ENCODE measurements at places on chromosomes 12 and 14.

DNA sequence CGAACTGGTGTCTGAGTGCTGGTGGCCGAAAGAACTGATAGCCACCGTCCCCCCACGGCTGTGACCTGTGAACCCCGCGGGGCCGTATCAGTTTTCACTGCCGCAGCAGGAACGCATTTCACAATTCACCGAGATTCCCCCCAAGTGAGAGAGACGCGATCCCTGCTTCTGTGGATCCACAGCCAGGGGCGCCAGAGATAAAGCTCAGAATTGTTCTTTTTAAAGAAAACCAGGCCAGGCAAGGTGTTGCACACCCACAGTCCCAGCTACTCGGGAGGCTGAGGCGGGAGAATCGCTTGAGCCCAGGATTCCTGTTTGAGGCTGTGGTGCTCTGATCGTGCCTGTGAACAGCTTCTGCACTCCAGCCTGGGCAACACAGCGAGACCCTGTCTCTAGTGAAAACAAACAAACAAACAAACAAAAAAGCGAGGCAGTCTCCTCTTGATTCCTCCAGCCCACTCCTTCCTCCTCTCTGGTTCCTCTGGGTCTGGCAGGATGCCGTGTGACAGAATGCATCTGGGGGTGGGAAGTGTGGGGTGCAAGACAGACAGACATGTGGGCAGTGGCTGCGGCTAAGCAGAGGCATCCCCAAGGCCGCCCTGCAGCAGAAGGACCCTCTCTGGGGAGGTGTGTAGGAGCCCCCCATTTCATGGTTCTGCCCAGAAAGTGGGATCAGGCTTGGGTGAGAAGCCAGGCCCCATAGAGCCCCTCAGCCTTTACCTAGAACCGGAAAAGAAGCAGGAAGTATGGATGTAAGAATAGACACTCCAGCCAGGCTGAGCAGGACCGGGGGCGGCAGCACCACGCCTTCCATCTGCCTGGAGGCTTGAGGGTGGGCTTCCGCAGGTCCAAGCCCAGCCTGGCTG is 39.2 kb upstream of the PPP1R13B start:
- no peak for DNase-seq

- DNase-seq: no peak
Measured at GRCh38 chr12:614411-614970, 48.8 kb downstream of the NINJ2 start.

DNA sequence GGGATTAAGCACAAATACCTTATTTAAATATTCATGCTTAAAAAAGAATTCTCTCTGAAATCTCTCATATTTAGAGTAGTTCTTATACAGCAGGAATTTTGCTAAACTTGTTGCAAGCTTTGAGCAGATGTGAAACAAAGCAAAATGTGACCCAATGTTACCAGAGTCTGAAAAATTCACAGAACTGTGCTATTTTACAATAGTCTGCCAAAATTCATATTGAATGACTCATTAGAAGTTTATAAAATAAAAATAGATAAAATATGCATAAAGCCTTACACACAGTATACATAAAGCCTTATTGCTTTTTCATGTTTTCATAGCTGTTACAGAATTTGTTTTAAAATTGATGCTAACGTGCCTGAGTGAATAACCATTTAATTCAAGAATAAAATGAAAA is 17.8 kb upstream of the RHOJ start:
- no peak for DNase-seq

- DNase-seq: no peak
Measured at GRCh38 chr12:131610181-131610580, 100.7 kb upstream of the SFSWAP start.

GRCh38 chr12:114678028-114678427 is 5.9 kb downstream of the TBX3 start:
- DNase-seq: no peak

GRCh38 chr12:49092086-49092815 is 2.4 kb downstream of the DHH start:
- no peak for DNase-seq

GRCh38 chr12:6301721-6302120 is 8.8 kb upstream of the PLEKHG6 start:
- DNase-seq: no peak

- no peak for DNase-seq
Measured at GRCh38 chr14:35934499-35934898, 108.4 kb downstream of the BRMS1L start.

GRCh38 chr14:22877000-22877501 is 5.5 kb downstream of the LRP10 start:
- DNase-seq: no peak

GRCh38 chr14:43803076-43803689 is 703.9 kb downstream of the FSCB start:
- DNase-seq: no peak

GRCh38 chr12:131028587-131029338 is 75.1 kb downstream of the ADGRD1 start:
- no peak for DNase-seq

GRCh38 chr12:754473-754820 is 2.1 kb downstream of the WNK1 start:
- no peak for DNase-seq

DNA sequence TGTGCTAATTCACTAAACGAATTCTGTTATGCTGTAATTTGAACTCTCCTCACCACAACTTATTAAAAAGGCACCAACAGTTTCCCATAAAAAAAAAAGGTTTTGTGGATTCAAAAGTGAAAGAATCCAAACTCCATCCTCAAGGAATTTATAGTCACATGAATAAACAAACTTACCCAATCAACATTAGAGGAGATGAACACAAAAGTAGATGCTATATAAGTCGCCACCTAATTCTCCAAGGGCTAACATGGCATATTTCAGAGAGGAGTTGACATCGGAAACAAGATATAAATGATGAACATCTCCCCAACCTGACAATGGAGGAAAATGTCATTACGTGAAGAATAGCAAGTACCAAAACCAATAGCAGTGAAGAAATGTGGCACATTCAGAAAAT is 265.5 kb upstream of the PRKD1 start:
- no peak for DNase-seq

DNA sequence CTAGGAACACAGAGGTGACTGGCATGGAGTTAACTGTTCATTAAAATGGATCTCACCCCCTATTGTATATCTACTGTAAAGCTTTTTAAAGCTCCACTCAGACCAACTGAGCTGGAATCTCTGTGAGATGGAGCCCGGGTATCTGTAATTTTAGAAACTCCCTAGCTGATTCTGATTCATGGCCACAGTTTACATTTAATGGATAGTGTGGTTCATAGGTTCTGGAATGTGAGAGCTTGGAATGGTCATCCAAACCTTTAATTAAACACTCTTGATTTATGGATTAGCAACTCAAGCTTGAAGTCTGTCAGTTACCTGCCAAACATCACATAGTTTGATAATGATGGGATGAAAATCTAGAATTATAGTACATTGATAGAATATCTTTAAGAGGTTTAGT is 183.8 kb downstream of the SLC25A21 start:
- no peak for DNase-seq

DNA sequence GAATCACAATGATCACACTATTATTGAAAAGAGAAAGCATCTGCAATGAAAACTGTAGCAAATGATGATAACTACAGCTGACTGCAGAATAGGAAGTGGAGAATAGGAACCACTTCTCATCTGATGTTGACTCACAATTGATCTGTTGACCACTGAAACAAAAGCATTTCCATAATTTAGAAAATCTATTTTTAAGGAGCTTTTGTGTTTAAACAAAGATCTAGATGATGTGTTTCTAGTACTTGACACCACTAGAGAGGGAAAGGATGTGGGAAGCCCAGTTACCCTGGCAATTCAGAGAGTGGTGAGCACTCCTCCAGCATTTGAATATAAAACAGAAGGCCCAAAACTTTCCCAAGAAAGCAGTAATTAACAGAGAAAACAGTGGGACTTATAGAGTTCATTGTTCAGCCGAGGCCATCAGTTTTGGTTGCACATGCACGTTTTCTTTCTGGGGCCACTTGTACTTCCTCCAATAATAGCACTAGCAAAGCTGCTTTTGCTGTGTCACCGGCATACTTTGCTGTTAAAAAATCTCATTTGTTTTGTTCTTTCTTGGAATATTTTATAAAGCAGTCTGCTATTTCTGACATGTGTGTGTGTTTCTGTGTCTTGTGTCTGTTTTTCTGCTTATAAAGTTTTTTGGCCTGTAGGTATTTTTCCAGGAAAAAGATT is 76.1 kb upstream of the HECTD1 start:
- DNase-seq: no peak

- DNase-seq: no peak
Measured at GRCh38 chr14:99541677-99542470, 60.7 kb downstream of the CCNK start.

DNA sequence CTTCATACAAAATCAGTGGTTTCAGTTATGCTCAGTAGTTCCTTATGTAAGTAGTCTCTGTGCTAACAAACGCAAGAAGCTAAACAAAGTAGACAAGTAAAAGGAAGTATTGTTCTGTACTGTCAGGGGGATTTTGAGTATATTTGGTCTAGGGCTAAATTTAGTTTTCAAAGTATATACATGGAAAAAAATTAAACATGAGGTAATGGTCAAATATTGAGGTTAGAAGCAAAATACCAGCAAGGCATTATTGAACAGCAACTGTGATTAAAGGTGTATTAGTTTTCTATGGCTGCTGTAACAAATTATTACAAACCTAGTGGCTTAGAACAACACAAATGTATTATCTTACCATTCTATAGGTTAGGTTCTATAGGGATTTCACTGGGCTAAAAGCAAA is 18.8 kb downstream of the GNG2 start:
- DNase-seq: no peak

DNA sequence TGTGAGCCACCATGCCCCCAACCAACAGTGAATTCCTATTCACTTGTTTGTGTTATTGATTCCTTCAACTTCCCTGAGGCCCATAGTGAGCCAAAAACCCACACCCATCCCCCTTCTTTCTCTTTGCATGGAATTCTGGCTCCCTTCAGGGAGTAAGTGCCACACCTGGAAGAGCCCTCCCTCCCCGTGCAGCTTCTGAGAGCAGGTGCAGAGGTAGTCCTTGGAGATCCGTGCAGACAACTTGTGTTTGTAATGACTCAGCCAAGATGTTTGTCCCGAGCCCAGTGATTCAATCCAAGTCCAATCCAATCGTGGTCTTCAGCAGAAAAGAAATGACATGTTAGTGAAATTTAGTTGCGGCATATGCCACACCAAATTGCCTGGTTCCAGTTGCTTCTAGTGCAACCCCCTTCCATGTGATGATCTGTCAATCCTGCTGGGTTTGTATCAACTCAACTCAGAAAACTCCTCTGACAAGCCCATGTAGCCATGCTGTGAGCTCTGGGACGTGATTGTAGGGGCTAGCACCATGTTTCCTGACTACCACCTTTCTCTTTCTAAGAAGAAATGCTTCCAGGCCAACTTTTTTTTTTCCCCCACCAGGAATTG is 27.5 kb downstream of the GPRC5A start:
- no peak for DNase-seq

GRCh38 chr12:109994401-109995175 is 1.6 kb downstream of the GIT2 start:
- DNase-seq: no peak

DNA sequence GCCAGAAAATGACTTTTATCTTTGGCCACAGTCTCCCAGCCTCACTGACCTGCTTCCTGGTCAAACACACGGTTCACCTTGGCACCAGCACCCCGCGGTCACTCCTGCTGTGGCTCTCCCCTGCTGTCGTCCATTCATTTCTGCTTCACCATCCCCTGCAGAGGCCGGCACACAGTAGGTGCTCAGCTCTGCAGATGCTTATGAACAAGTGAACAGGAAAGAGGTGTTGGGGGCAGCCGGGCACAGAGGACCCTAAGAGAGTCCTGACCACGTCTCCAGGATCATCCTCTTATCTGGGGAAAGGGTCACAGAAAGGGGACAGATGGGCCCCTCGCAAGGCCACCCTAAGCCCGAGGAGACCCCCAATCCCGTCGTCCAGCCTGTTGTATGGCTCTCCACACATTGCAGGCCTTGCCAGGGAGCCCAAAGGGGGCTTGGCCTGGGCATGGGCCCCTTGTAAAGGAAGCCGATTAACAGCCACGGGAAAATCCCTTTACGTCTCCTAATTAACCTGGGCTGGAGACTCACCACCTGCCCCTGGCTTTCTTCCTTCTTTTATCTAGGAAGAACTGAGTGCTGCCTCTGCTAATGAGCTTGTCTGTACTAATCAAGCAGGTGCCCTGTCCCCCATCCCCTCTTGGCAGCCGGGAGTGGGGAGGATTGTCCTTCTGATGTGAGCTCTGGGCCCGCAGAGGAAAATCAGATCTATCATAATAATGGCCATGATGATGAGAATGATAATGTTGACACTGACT is 119.2 kb downstream of the AACS start:
- DNase-seq: no peak

GRCh38 chr12:93926237-93926636 is 222.1 kb upstream of the PLXNC1 start:
- no peak for DNase-seq

DNA sequence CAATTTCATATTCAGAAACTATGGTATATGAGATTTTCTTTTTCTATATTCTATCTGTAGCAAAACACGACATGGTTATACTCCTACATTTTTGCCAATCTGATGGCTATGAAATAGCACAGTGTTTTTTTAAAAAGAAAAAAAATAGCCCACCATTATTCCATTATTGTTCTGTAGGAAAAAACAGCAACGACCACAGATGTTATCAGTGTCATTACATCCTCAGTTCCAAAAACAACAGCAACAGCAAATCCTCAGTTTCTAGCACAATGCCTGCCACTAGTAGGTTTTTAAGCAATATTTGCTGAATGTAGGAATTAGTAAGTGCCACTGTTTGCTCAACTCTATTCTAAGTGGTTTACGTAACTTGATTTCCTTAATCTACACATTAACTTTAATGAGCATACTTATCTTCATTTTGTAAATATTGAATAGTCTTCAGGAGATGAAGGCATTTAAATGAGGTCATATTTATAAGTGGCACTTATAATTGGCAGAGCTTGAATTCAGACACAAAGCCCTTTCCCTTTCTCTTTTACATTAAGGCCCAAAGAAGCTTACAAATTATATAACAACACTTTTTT is 8.3 kb downstream of the RNASE6 start:
- DNase-seq: no peak

GRCh38 chr14:78593949-78594348 is 423.8 kb downstream of the NRXN3 start:
- DNase-seq: no peak

- no peak for DNase-seq
Measured at GRCh38 chr12:109255377-109255776, 53.7 kb downstream of the FOXN4 start.

- no peak for DNase-seq
Measured at GRCh38 chr12:65962921-65963861, 138.9 kb downstream of the HMGA2 start.

- no peak for DNase-seq
Measured at GRCh38 chr12:128644664-128645296, 179.0 kb downstream of the SLC15A4 start.

- DNase-seq: no peak
Measured at GRCh38 chr12:103130564-103130963, 173.1 kb downstream of the ASCL1 start.

DNA sequence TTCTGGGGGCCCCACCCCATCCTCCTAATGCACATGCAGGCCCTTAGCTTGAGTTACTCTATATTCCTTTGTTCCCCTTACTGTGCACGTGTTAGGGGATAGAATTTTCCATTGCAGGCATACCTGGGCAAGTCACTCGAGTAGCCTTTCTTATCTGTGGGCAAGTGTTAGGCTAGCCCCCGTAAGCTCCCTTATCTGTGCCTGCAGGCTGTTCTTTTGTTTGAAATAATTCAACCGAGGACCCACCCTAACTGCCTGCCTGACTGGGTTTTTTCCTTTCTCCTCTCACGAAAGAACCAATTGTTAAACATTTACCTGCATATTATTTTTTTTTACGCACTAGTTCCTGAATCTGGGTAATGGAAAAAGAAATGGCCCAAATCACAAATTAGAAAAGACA is 21.3 kb upstream of the BCAT1 start:
- DNase-seq: no peak

All from stimulated activated CD4-positive, alpha-beta T cell treated with anti-CD3 and anti-CD28 coated beads, Interleukin-1b, Interleukin-23, amount 100 ng/mL, for 1 hour (primary cell).